ENCODE measurements at places on chromosomes 1 and 21.

DNA sequence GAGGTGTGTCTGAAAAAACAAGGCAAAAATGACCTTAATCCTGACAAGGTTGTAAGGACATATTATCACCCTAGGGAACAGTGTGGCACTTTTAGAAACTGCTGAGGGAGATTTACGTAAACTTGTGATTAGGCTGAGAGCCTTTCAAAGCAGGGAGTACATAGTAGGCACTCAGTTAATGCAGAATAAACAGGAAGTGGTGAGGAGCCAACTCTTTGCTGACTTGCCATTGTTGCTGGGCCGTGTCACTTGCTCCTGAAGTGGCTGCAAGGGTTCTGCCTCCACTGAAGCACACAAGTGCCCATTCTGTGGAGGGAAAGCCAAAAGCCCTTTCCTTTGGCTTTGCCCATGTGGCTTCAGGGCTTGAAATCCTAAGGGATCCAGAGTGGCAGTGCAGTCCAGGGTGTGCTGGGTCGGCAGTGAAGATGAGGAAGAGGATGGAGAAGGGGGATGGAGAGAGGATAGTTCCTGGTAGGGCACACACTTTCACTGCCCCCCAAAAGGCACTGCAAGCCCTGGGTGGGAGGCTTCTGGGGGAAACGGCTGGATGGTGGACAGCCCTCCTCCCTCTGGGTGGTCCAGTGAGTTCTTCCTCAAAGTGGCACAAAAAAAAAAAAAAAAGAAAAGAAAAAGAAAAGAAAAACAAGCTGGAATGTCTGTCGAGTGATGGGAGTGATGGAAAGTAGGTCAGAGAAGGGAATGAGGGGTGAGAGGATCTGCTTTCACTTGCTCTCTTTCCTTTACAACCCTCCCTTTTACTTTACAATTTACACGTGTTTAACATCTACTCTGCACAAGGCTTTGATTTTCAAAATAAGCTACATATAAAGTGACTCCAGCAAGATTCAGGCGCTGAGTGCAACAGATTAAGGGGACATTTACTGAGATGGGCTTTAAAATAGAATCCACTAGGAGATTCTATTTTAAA lies 13.7 kb upstream of the RHEX start:
- no peak for DNase-seq

DNA sequence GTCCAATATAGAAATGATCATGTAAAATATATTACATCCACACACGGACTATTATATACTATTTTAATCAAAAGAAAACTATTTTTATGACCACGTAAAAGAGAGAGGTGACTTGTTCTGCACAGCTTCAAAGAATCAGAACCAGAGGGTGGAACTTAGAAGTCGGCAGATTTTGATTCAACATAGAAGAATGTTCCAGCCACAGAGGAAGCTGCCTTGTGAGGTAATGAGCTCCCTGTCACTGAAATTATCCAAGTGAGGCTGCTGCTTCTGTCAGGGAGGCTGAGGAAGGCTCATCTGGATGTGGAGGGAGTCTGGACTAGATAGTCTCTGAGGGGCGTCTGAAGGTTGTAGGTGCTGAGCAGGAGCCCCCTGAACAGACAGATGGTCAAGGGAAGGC lies 2.7 kb downstream of the PLEKHA6 start:
- DNase-seq: no peak

- DNase-seq: no peak
Observed at GRCh38 chr1:57839526-57839925, 415.7 kb upstream of the DAB1 start.

- peak; percentile 80 for DNase-seq
Observed at GRCh38 chr21:31509194-31510017, 150.1 kb upstream of the SOD1 start.

DNA sequence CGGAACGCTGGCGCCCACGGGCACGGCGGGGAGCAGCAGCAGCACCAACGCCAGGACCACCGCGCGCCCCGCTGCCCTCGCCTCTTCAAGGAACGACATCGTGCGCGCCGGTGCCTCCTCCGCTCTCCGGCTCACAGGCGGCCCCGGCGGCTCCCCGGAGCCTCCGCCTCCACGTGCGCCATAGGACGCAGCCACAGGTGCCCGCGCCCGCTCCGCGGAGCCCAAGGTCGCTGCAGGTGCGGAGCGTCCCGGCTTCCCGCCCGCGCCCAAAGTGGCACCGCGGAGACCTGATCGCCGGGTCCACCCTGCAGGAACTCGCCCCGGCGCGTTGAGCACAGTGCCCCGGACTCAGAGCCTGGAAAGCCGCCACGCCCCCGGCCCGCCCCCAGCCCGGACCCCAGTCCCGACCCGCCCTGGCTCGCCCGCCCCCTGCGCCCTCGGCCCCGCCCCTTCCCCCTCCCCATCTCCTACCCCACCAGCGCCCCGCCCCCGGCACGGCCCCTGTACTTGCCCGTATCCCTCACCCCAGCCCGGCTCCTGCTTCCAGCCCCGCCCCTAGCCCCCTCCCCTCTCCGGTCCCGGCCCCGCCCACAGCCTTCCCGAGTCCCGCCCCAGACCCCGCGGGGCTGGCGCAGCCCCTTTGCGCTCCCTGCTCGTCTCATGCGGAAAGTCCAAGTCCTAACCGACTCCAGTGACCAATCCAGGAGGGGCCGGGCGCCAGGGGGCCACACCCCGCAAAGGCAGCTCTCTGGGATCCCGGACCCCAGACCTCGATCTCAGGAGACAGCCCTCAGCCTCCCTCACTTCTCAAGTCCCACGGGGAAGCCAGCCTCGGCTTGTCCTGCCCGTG lies at the start of gene MEGF6:
TSS of gene MEGF6 (minus strand) at position 339 of the 850 bp plus-strand sequence. CDS start at position 99, 240 bp downstream.
- no peak for DNase-seq

DNA sequence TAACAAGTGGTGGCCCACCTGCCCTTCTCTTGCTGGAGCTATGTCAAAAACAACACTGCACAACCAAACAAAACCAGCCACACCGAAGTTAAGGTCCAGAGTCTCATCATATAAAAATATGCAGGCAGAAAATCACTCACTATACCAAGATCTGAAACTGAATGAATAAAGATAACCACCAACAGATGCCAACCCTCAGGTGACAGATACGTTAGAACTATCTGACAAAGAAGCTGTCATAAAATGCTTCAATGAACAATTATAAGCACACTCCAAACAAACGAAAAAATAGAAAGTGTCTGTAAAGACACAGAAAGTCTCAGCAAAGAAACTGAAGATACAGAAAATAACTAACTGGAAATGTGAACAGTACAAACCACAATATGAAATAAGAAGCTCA lies 14.0 kb downstream of the ZNF496 start:
- DNase-seq: no peak

DNA sequence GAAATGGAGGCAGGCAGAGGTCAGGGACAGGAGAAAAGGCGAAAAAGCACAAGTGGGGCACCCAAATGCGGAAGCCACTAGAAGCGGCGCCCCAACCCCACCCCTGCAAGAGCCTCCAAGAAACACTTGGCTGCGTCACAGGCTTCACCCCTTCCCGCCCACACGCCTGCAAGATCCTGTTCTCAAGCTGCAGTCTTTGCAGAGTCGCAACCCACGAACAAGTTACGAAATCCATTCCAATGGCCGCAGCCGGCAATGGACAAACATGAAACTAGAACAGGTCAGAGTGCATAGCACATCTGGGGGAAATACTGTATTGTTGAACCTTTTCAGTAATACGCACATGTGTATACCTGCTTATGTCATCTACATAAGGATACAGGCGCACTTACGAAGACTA lies 103.6 kb downstream of the PSMG1 start:
- DNase-seq: no peak

DNA sequence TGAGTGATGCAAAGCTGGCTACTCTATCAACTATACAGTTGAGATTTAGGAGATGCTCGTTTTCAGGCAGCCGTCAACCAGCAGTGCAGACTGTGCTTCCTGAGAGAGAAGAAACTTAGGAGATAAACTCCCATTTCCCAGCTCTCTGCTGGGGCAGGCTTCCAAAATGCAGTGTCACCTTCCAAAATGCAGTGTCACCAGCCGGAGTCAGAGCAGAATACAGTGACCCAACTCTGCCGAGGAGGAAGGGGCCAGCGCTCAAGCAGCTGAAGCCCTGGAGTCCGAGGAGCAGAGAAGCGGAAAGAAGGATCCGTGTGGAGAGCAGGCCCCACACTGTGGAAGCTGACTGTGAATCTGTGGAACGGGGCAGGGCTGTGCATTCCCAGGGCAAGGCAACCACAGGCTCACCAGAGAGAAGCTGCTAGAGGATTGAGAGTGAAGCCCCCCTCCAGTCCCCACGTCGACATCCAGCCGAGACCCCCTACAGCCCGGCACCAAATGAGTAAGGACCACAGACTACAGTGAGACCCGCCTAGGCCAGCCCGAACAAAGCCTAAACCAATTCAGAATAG lies 703 bp upstream of the KRTAP12-1 start:
- DNase-seq: no peak

DNA sequence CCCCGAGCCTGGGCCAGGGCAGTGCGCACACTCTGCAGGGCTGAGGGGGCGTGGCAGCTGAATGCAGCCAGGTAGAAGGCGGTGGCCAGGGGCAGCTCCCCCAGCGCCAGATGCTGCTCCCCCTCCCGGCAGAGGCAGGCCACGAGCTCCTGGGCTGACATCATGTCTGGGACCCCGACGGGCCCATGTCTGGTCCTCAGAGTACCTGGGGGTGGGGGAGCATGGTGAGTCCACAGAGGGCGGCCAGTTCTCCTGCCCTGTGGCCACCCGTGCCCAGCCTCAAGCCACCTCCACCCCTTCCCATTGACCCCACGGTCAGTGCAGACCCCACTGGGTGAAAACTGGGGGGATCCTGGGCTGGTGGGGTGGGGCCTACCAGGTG lies 838 bp downstream of the TTC34 start:
- no peak for DNase-seq

GRCh38 chr1:53405737-53406136 lies 53.5 kb upstream of the DMRTB1 start:
- DNase-seq: no peak

- no peak for DNase-seq
Observed at GRCh38 chr1:235644693-235645305, 4.8 kb downstream of the GNG4 start.

- DNase-seq: no peak
Observed at GRCh38 chr1:155485945-155486344, 76.7 kb downstream of the ASH1L start.

GRCh38 chr1:17849216-17849615 lies 94.1 kb downstream of the ACTL8 start:
- DNase-seq: no peak

GRCh38 chr1:228652116-228652515 lies 83.2 kb upstream of the RHOU start:
- no peak for DNase-seq

DNA sequence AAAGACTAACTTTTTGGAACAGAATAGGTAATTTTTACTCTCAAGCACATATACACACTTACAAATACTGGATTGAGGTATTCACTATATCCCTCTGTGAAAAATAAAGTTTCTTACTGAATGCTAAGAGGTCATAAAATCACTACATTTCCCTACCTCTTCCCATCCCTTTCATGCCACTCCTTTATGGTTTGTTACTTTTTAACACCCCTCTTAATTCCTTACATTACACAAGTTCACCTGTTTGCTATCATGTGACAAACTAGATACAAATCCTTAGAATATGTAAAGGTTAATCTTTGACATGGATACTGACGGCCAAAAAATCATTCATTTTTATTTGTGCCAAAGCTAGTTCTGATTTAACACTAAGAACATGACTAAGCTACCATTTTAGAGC lies 6.8 kb upstream of the DCAF6 start:
- DNase-seq: no peak

- DNase-seq: no peak
Observed at GRCh38 chr1:89762386-89762778, 58.5 kb upstream of the LRRC8D start.

DNA sequence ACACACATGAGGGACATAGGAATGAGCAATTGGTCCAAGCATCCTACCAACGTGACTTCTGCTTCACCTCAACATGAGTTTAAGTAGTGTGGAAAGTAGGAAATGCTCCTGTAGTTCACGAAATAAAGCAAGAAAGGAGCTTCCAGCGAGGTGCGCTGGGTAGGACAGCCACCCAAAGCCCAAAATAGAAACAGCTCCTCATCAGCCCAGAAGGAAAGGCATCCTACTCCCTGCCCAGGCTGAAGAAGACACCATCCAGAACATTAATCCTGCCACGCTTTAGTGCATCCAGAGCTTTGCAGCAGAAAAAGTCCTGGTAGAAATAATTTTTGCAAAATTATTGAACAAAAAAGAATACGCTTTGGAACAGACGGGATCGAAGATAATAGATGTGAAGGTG lies 25.9 kb downstream of the CCDC185 start:
- no peak for DNase-seq

GRCh38 chr1:216045400-216045799 lies 377.8 kb downstream of the USH2A start:
- DNase-seq: no peak

DNA sequence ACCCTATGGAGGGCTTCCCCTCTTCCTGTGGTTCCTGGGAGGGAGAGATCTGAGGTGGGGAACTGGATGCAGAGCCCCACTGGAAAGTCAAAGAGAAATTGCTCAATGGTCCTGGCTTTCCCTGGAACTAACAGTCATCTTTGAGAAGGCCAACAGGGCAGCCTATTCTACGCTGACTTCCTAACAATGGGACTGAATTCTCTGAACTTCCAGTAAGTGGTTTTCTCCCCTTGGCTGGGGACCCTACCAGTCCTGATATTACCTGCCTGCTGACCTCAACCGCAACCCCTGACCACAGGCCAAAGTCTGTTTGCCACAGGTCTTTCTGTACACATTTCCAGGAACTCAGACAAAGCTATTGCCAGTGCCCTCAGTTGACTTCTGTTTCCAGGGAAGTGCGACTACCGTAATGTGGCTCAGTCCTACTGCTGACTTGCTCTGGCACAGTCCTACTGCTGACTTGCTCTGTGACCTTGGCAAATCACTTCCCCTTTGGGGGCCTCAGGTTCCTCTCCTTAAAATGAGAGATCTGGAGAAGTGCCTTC lies 55.3 kb downstream of the C8B start:
- no peak for DNase-seq

DNA sequence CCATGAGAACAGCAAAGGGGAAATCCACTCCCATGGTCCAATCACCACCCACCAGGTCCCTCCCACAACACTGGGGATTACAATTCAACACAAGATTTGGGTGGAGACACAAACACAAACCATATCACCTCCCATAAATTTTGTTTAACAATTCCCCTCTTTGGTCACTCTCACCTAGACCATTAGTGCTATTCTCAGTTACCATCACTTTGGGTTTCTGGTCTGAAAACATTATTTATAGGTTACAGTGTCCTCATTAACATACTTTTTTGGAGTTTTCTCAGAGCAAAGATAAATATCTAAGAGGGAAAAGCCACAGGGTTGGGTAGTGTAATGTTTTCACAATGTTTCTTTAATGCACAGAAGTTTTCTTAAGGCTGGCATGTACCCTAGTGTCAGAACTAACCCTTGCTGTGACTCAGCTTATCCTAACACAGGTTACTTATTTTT lies 47.7 kb upstream of the DNAH14 start:
- DNase-seq: no peak

GRCh38 chr1:112697781-112698201 lies 9.1 kb downstream of the RHOC start:
- DNase-seq: no peak

All from activated T-helper 2 cell treated with anti-CD3 and anti-CD28 coated beads, Interferon-gamma antibody, Interleukin-2, Interleukin-4, amounts not matched to agents 10 μg/mL and 5 μg/mL and 100 μg/mL, durations not matched to agents 14 hours and 24 hours and 36 hours (primary cell).